ENCODE measurements at places on chromosomes 4 and X. TPM values are rescaled to one million over a fixed set of nuclear protein-coding genes. Genes with fewer than 3 reads are reported as not detected.

GRCh38 chr4:189940178-189941004, at the start of gene FRG1:
FRG1 (plus strand) TSS chr4:189940872; CDS start chr4:189941010, 138 bp downstream.
- peak; percentile 92 for DNase-seq

Gene PDE6B
- 41.4 TPM for polyA plus RNA-seq

GRCh38 chr4:20528508-20528907, 171.8 kb upstream of the PACRGL start:
- no peak for DNase-seq

Gene GALNTL6
- polyA plus RNA-seq, result 0.78 TPM

GRCh38 chr4:123652476-123652875, 255.9 kb downstream of the SPRY1 start:
- DNase-seq, result no peak

Gene CPZ
- polyA plus RNA-seq, result 18.9 TPM

Gene RXFP1
- 0.37 TPM for polyA plus RNA-seq

GRCh38 chr4:58093352-58093751, 983.2 kb upstream of the IGFBP7 start:
- DNase-seq, result no peak

- no peak for DNase-seq
Measured at GRCh38 chrX:23844502-23845138, 61.6 kb downstream of the SAT1 start.

DNA sequence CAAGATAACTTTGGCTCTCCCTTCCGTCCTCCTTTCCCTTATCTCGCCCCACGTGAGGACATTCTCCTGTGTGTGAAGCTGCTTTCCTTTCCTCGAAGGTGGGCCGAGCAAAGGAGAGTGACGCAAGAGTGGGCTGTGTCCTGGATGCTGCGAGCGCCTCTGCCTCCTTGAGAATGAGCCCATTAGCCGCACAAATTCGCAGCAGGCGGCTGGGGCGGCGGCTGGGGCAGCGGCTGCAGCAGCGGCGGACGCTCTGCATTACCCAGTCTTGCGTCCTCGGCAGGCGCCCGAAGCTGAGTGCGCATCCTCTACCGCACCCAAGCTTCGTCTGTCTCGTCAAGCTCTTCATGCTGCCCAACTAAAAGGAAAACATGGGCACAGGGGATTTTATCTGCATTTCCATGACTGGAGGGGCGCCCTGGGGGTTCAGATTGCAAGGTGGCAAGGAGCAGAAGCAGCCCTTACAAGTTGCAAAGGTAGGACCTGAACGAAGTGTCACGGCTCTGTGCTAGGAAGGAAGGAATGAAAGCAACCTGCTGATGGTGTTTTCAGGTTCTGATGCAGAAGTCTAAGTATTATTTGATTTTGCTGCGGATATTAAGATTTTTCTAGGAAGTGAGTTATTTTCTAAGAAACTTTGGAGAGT, at the start of gene SYNPO2:
SYNPO2 (plus strand) TSS at position 189 of the 646 bp plus-strand sequence; CDS start at position 372, 183 bp downstream.
- peak; percentile 59 for DNase-seq

DNA sequence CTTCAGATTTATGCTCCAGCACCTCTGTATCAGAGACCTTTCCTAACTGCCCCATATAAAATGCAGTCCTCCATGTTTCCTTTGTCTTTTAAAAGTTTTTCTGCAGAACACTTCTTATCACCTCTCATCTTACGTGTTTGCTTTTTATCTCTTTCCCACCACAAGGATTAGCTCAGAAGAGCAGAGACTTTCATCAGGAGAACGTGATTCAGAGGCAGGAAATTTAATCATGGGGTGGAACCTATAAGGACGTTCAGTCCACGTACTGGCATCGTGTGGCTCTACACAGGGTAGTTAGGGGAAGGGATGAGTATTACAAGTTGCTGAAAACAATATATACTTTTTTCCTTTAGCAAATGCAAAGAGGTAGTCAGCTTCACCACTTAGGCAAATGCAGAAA, 98.7 kb downstream of the SORBS2 start:
- DNase-seq, result no peak

Gene JCHAIN
- 0.96 TPM for polyA plus RNA-seq

- DNase-seq, result no peak
Measured at GRCh38 chr4:99207911-99208718, 10.9 kb downstream of the ADH6 start.

- no peak for DNase-seq
Measured at GRCh38 chr4:16817286-16817685, 81.2 kb downstream of the LDB2 start.

Gene SLC6A14
- 0.27 TPM for polyA plus RNA-seq

Gene PRKG2
- polyA plus RNA-seq, result 2.8 TPM

GRCh38 chr4:75683482-75684155, 10.4 kb upstream of the G3BP2 start:
- DNase-seq, result no peak

DNA sequence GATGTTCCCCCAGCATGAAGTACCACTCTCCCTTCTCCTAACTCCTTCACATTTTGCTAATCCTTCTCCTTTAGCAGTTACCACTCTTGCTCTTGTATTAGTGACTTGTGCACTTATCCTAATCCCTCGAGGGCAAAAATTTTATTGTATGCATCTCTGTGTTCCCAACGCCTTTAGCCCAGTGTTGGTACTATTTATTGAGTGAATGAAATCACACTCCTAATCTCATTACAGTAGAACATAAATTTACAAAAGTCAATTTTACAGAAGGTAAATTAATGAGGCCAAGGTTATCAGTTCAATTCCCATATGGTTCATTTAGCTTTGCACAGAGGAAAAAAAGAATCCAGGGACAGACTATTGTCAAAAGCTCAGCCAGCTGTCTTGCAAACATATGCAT, 178.4 kb downstream of the NR3C2 start:
- DNase-seq, result no peak

Gene VCX3A
- polyA plus RNA-seq, result not detected

Gene RAB40AL
- 0.15 TPM for polyA plus RNA-seq

GRCh38 chrX:3450881-3451570, 104.6 kb upstream of the MXRA5 start:
- no peak for DNase-seq

- no peak for DNase-seq
Measured at GRCh38 chr4:84492737-84493091, 6.4 kb downstream of the NKX6-1 start.

GRCh38 chrX:100373673-100374072, 36.4 kb downstream of the PCDH19 start:
- DNase-seq, result no peak

GRCh38 chr4:62804075-62804474, 1603.9 kb downstream of the ADGRL3 start:
- no peak for DNase-seq

DNA sequence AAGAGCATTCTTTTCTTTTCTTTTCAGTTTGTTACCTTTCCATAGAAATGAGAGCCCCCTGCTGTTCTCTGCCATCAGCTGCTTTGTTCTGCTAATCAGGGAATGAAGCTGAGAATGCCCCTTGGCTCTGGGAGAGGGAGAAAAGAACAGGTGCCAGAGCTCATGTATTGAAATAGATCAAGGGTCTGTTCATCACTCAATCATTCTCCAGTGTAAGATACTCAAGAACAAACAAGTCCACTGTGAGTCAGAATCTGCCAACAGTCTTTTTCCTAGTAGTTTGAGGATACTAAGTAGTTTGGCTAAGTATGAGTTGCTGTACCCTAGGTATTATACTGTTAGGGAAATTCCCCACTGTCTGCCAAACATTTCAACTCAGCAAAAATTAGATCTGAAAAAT, 144.3 kb downstream of the RTL3 start:
- no peak for DNase-seq

Gene RBM47
- polyA plus RNA-seq, result 86.9 TPM

DNA sequence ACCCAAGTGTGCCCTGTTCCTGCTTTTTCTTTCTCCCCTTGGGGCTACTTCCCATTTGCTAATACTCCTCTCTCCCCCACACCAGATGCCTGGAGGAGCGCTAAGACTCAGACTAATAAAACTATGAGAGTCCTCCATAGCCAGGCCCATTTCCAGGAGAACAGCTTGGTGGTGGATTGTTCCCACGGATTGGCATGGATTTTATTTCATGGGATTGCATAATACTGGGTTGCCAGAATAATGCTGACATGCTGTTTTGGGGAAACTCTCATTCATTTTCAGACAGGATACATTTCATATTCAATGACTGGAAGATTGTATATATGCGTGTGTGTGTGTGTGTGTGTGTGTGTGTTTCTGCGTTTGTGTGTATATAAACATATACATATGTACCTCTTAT, 447.5 kb upstream of the PITX2 start:
- DNase-seq, result no peak

DNA sequence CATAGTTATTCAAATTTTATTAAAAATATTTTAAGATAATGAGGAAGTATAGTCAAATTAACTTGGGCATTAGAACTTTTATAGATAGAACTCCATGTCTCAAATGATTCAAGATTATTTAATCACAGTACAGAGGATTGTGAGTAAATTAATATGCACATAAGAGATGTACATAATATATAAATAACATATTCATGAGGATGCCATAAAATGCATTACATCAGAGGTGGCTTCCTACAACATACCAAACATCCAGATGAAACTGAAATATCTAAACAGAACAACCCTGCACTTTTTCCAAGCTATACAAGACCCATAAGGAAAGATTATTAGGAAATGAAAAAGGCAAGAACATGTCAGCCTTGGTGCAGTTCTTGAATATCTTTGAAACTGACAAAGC, 91.3 kb upstream of the NAP1L5 start:
- DNase-seq, result no peak

DNA sequence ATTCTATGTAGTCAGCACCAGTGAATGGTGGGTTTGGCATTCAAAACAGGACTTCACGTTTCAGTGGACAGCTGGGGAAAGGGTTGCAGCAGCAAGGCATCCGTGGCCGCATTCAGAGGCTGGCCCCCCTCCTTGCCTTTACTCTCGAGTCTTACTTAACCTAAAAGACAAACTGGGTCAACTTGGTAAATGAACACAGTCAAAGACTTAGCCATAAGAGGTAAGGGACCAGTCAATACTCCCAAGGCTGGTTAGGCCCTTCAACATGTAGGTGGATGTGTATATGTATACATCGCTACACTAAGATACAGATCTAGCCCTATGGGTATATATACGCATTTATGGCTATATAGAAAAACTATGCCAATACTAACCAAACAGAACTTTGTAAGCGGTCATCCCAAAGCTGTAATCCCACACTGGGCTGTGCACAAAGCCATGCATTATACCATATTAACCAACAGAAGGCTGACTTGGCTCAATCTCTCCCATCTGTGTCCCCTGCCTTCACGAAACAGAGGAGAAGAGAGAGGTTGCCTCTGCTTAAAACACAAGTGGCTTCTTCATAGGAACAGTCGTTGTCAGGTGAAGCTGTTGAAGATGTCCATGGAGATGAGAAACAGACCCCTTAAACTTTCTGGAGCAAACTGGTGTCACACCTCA, 61.9 kb downstream of the TSC22D3 start:
- no peak for DNase-seq

All from left kidney (tissue), 8 donors.